ENCODE measurements at places on chromosomes 6 and 20.

GRCh38 chr6:93413190-93413589 lies 6.2 kb downstream of the EPHA7 start:
- DNase-seq: no peak

- DNase-seq: no peak
Observed at GRCh38 chr20:17611290-17611539, 41.3 kb downstream of the DSTN start.

DNA sequence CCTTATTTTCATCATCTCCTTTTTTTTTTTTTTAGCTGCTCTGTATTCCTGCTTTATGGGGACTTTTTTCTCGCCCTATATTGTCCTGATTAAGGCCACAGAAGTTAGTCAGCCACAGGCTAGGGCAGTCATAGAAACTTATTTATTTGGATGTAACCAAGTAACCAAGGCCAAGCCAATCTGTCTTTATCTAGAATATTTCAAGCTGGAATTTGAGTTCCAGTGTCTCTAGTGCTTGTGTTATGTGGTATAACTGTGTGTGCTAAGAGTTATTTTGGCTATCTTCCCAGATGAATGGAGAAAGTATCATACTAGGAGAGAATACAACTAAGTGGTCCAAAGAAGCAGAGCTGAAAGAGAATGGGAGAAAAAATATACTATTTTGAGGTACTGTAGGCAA lies 751.5 kb downstream of the CBLN4 start:
- DNase-seq: no peak

DNA sequence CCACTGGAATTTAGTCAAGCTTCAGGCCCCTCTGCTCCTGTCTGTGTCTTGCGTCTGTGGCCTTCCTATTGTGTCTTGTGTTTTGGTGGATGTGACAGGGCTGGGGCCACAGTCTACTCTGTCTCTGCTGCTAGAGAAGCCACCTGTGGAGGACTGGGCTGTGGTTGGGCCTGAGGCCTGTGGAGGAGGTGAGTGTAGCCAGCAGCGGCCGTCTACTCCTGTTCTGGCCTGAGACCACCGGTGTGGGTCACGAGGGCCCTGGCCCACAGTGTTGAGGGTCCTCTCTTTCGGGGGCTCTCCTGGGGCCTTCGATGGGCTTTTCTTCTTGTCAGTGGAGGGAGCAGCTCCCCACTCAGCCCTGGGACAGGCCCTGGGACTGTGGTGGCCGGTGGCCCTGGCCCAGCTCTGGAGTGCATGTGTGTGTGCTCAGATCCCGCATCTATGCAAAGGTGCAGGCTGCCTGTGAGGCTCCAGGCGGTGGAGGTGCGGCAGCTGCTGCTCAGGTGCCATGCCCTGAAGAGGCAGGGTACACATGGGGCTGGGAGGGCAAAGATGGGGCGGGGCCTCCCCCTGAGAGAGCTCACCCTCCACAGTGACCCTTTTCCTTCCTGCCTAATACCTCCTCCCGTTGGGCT lies 20.8 kb downstream of the SDCBP2 start:
- DNase-seq: no peak

GRCh38 chr6:166998256-166999144 lies 697 bp upstream of the CEP43 start:
- no peak for DNase-seq

- no peak for DNase-seq
Observed at GRCh38 chr6:108957221-108957620, 109.0 kb downstream of the ARMC2 start.

- DNase-seq: no peak
Observed at GRCh38 chr6:84027340-84028181, 6.0 kb upstream of the MRAP2 start.

DNA sequence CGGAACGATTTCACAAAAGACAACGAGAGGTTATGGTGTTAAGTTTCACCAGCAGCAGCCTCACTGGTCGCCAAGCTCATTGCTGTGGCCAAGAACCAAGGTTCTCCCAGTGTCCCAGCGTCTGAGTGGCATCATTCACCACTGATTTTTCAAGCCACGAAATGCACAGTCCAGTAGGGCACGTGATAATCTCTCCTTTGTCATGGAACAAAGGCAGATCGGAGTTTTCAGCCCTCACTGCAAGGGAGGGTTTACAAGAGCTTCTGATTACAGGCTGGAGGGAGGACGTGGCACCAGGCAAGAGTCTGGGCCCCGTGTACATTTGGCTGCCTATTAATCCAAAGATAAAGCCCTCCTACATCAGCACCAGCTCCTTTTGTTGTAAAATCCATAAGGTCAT lies 2.0 kb downstream of the CD24 start:
- no peak for DNase-seq

DNA sequence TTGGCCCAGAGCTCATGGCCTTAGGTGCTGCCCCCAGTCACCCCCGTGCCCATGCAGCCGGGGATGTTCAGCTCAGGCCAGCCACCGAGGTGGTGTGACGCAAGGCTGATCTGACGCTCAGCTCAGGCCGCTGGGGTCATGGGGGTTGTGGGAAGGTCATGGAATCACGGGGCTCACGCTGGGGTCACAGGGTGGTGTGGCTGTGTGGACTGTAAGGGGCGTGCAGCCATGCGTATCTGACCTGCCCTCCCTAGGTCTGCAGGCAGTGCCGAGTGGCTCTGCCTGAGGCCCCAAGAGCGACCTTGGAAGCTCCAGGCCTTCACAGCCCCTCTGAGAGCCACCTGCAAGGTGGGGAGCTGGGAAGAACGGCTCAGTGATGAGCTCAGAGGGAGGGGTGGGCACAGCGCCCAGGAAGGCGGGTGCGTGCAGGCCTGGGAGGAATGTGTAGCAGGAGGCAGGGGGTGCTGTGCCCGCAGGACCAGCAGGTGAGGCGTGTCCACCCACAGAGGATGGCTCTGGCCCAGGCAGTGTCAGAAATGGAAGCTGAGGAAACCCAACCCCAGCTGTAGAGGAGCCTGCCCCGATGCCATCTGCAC lies 27.8 kb downstream of the CHRNA4 start:
- DNase-seq: no peak

DNA sequence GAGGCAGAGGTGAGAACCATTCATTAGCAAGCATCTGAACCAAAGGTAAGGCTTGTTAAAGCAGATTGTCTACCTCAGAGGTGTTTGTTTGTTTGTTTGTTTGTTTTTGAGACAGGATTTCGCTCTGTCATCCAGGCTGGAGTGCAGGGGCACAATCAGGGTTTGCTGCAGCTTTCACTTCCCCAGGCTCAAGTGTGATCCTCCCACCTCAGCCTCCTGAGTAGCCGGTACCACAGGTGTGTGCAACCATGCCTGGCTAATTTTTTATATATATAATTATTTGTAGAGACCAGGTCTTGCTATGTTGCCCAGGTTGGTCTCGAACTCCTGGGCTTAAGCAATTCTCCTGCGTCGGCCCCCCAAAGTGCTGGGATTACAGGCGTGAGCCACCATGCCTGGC lies 17.2 kb downstream of the CYP39A1 start:
- no peak for DNase-seq

GRCh38 chr20:34538671-34539123 lies 19.8 kb upstream of the MAP1LC3A start:
- peak; percentile 50 for DNase-seq

GRCh38 chr6:34560366-34561226 lies 4.5 kb upstream of the SPDEF start:
- no peak for DNase-seq

- no peak for DNase-seq
Observed at GRCh38 chr6:3226481-3227362, 731 bp downstream of the TUBB2B start.

- DNase-seq: no peak
Observed at GRCh38 chr20:475463-476357, 13.4 kb upstream of the TBC1D20 start.

- DNase-seq: no peak
Observed at GRCh38 chr6:44022296-44022661, 105.0 kb downstream of the MRPL14 start.

DNA sequence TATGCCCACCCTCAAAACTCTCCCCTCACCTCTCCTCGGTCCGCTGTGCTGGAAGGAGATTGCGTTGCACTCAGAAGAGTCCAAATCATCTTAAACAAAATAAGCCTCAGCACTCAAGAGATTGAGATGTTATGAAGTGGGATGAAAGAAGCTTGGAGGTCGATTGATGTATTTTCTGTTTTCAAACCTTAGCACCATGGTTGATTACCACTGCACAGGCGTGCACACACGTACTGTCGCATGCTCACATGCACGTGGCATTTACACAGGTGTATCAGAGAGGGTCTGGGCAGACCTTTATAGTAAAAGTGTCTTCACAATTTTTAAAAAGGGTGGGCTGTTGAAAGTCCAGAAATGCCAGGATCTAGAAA lies 612 bp upstream of the AGPAT4 start:
- no peak for DNase-seq

- no peak for DNase-seq
Observed at GRCh38 chr6:154763650-154764049, 30.4 kb downstream of the SCAF8 start.

GRCh38 chr20:38065764-38066375 lies 32.3 kb downstream of the RPRD1B start:
- no peak for DNase-seq

DNA sequence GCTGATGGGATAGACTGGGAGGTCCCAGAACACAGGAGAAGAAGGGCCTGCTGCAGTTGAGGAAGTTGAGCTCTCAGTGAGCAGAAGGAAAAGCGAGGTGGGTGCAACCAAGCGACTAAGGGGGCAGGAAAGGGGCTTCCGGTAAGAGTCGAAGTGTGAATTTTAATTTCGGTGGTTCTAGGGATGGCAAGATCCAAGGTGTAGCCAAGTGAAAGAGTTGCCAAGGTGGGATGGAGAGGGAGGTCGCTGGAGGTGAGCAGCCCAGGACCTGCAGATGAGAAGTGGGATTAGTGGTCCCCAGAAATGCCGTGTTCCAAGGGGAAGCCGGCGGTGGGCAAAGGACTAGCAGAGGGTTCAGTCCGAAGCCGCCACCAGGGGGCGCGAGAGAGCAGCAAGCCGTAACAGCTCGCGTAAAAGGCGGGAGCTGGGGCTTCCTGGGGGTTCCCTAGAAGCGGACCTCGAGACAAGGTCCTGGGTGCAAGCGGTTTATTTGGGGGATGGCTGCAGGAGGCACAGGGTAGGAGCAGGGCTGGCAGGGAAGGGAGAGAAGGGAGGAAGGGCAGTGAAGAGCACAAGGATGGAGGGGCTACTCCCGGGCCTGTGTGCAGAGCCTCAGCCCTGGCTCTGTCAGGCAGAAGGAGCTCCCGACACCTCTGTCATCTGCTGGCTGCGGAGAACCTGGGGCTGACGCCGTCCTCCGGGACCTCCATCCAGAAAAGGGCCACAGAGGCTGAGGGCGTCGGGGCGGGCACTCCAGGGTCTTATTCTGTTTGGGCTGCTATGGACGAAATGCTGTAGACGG lies 103.6 kb downstream of the PAX1 start:
- DNase-seq: peak; percentile 13

GRCh38 chr6:134830194-134830593 lies 119.7 kb downstream of the ALDH8A1 start:
- no peak for DNase-seq
